Caki2 (cell line): ENCODE measurements at places on chromosomes 2 and 18.

DNA sequence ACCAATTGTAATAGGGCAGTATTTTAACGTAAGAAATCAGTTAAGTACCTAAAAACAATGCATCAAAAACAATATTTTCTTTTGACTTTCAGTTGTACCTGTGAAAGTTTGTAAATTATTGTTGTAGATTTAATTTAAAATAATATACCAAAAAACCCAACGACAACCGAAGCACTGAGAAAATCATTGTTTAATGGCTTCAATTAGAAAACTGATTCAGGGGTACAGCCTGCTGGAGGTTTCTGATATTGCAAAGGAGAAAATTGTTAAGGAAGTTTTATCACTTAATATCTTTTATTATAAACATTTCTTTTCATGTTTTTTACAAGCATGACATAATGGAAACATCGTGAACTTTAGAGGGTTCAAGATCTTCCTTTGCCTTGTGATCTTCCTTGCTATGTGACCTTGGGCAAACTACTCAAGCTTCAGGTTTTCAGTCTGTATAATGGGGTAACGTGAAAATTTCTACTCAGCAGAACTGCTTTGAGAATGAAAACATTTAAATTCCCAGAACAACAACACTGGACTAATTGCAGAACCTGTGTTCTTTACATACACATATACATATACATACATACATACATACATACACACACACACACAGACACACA, 76.3 kb upstream of the GLS start:
- DNase-seq = no peak

DNA sequence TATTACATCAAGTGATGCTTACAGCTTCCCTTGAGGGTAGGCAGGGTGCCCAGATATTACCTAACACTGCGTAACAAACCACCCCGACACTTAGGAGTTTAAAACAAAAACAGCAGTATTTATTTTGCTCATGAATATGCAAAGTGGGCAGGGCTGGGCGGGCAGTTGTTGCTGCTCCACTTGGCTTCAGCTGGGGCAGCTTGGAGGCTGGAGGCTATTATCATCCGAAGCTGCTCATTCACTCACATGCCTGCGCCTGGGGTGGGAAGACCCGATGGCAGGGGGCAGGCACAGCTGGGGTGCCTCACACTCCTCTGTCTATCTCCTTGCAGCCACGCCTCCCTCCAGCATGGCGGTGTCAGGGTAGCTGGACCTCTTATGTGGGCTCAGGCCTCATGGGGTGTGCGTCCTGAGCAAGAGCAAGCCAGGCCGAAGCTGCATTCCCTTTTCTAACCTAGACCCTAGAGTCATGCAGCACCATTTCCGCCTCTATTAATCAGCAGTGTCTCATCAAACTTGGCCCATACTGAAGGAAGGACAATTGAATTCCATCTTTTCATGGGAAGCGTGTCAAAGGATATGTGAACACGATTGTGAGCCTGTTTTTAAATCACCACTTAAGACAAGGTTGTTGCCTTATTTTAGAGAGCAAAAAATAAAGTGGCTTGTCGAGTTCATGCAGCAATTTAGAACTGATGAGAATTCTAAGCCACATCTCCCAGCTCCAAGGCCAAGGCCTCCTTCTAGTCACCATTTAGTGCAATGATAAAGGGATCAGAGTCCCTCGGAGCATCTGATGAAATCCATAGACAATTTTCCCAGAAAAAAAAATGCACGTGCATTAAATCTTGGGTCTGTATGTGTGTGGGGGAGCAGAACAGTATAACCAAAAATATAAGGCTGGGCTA, 54.9 kb downstream of the SDC1 start:
- DNase-seq = no peak

DNA sequence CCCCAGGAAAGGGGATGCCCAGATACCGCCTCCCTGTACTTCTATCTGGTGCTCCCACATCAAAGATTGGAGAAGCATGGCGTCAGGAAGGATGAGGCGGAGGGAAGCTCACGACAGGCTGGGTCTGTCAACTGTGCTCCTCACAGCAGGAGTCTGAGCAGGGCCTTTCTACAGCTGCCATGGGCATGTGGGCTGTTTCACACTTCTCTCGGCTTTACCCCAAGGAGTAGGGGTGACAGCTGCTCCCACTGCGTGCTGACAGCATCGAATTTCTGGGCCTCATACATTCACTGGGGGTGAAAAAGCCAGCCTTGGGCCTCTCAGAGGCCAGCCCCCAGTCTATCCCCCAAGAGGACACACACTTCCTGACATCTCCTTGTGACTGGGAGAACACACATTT, 21.1 kb downstream of the NEURL3 start:
- DNase-seq = no peak

- DNase-seq = no peak
Measured at GRCh38 chr18:21678859-21679258, 25.7 kb downstream of the ABHD3 start.

GRCh38 chr18:13241893-13242175, 23.3 kb downstream of the LDLRAD4 start:
- no peak for DNase-seq

- no peak for DNase-seq
Measured at GRCh38 chr2:91748902-91749301, 3057.4 kb downstream of the RPIA start.

DNA sequence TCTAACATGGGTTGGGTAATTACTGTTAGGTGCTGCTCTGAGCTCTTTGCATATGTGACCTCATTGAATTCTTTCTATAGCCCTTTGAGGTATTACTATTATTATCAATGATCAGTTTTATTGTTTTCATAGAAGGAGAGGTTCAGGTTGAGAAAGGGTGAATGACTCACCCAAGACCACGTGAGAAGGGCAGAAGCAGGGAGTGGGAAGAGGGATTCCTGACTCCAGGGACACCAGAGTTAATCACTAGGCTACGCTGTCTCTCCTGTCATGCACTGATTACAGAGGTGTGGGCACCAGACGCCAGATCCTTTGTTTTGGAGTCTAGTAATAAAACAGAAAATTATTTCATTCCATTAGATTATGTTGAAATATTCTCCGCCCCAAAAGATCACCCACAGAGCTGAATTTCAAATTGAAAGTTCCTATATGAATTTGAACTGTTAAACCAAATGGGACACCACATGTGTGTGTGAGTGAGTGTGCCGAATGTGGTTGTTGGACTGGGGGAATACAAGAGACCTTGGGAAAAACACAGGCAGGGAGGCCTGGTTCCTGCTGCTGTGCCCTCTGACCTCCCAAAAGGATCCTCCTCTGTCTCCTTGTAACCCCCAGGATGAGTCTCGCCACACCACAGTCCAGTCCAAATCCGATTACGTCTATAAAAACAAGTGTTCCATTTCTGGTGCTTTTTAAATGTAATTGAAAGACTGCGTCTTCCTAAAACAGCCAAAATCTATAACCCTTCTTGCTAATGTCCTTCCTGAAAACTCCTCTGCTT, 215.4 kb downstream of the ZNF521 start:
- DNase-seq = no peak

GRCh38 chr18:74784752-74785151, 187.1 kb downstream of the ZNF407 start:
- no peak for DNase-seq

DNA sequence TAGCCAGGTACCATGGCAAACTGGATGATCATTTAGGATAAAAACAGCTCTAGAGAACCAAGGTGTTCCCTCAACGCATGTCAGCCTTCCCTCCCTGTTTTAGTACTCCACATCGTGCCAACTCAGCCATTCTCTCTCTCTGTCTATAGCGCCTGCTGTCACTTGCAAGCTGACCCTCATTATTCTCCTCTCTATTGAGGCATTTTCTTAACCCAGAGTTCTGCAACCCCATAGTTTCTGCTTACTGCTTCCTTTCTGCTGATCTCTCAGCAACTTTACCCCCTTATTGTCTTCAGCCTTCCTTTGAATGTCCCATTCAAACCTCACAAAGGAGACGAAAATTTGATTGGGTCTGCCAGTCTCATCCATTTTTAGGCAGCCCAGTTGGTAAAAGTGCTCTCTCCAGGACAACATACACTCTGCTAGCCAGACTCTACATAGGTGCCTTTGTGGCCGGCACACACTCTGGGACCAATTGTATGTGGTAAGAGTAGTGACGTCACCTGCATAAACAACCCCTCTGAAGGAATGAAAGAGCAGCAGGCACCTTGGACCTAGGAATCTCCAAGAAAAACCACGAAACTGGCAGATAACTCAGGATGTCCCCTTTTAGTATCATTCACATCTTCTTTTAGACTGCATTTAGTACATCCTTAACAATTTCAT, 367.2 kb upstream of the KCNH7 start:
- no peak for DNase-seq

- no peak for DNase-seq
Measured at GRCh38 chr2:148479398-148479797, 165.2 kb upstream of the EPC2 start.

GRCh38 chr2:69605284-69605683, 38.3 kb downstream of the AAK1 start:
- no peak for DNase-seq

DNA sequence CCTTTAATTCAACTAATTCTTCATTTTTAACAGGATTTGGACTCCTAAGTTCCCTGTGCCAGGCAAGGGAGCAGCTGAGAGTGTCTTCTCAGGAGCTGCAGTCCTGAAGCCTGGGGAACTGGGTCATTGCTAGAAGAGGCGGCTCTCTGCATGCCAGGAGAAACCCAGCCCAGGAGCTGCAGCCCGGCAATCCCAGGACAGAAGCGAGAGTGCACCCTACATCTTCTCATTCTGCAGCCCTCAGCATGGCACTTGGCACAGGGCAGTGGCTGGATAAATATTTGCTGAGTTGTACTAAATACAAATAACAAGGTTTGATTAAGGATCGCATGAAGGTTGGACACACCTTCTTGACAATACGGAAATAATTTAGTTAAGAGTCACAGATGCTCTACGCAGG, 244.9 kb upstream of the PXDN start:
- no peak for DNase-seq

GRCh38 chr18:11179959-11180519, 30.7 kb upstream of the PIEZO2 start:
- DNase-seq = no peak

DNA sequence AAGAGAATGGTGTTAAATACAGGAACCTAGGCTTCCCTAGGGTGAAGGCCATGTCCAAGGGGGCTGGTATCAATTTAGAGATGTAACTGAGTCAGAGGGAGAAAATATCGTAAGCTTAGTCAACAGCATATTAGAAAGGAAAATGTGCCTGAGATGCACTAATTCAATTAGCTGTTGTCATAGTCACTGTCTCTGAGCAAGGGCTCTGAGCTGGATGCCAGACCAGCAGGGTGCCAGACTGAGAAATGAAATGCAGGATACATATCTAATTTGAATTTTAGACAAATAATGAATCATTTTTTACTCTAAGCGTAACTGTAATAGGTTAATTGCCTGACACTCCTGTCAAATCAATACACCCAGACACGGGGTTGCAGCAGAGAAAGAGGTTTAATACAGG, 11.4 kb upstream of the SLC35F6 start:
- no peak for DNase-seq

DNA sequence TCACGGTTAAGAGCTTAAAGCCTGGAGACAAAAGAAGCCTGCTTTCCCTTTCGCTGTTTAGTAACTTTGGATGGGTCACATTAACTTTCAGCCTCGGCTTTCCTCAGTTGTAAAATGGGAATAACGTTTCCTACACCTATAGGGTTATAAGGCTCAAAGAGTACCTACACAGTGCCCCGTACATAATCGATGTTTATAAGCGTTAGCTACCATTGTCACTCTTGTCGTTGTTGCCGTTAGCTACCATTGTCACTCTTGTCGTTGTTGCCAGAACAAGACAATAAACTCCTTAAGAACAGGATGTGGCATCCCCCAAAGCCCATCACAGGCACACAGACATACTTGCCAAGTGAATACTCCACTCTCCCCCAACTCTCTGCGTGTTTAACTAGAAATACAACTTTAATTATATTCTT, 901 bp upstream of the MFSD6 start:
- no peak for DNase-seq

GRCh38 chr18:55452123-55452611, 135.8 kb downstream of the TCF4 start:
- no peak for DNase-seq

- no peak for DNase-seq
Measured at GRCh38 chr2:68762665-68763064, 28.1 kb downstream of the ARHGAP25 start.

DNA sequence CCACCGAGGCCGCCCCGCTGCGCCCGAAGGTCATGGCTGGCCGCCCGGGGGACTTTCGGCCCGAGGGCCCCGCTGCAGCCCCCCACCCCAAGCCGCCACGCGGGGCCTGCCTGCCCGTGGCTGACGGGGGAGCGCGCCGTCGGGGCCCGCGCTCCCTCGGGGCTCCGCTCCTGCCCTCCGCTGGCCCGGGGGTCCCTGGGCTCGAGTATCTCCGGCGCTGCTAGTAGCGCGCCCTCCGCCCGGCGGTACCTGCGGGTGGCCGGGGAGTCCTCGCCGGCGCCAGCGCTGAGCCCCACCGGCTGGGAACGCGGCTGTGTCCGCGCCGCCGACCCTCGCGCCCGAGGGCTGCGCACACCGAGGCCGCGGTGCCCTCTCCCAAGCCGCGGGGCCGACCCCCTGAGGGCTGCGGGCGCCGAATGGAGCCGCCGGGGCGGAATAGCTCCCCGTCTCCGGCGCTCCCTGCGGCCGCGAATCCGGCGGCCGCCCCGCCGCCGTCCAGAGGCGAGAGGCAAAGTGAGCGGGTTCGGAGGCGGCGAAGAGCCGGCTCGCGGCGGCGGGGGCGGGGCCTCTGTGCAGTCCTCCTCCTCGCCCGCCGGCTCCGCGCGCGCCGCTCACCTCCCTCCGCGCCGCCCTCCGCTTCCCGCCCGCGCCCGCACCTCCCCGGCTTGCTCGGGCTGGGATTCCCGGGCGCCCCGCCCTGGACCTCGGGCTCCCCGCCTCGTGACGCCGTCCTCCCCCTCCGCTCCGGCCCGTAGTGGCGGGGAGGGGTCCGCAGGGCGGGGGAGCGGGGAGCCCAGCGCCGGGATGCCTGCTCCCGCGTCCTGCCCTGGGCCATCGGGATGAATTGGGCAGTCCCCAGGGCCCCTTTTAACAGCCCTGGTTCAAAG, at the start of gene KCNG3:
Gene KCNG3 (minus strand): TSS at position 515 of the 887 bp plus-strand sequence. CDS start 481 bp downstream, at position 34.
- DNase-seq = peak; percentile 74

GRCh38 chr18:59478591-59478990, 119.5 kb upstream of the LMAN1 start:
- no peak for DNase-seq

DNA sequence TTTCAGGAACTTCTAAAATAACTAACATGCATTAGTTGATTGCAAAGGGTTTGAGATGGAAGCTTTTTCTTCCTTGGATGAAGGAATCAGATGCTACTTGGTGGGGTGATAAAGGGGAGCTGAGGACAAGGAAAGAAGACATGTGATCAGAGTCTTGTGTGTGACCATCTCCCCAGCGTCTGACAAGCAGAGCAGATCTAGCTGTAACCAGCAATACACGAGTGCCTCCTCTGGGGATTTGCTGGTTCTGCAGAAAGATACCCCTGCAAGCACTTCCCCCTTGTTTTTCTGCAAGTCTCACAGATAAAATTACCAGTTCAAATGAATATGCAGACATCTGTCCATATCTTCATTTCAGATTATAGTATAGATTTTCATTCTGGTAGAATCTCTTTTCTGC, 2.7 kb downstream of the CDH7 start:
- DNase-seq = peak; percentile 29
